C1 segment of cervical spinal cord (tissue), 14 donors: ENCODE measurements at places on chromosomes 2 and 18.

- no peak for DNase-seq
Measured at GRCh38 chr2:191835539-191836350, 11.1 kb downstream of the CAVIN2 start.

DNA sequence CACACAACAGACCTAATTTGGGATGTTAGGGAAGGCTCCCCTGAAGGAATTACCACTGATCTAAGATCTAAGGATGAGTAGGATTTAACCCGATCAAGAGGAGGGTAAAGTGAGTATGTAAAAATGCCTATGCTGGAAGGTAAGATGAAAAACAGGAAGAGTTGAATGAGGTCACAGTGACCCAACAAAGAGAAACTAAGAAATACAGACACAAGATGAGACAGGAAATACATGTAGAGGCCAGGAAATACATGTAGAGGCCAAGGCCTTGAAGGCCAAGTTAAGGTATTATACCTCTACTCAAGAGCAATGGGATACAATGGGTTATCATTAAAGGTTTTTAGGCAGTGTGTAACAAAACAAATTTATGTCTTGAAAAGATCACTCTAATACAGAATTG is 131.6 kb upstream of the TANK start:
- no peak for DNase-seq

- DNase-seq, result no peak
Measured at GRCh38 chr2:140288213-140288612, 1508.0 kb upstream of the NXPH2 start.

DNA sequence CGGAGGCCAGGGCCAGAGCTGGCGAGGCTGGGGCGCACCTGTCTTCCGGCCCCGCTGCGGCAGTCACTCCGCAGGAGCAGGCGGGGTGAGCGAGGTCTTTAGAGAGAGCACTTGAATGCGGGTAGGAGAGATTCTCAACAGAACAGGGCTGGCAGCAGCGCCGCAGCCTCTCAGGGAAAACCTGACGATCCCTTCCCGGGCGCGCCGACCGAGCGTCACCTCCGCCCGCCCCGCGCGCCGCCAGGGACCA is 526 bp downstream of the PRKRA start:
- DNase-seq, result no peak

GRCh38 chr2:136363900-136364299 is 246.0 kb upstream of the CXCR4 start:
- no peak for DNase-seq

GRCh38 chr18:45165871-45166270 is 449.4 kb upstream of the SLC14A2 start:
- DNase-seq, result no peak

DNA sequence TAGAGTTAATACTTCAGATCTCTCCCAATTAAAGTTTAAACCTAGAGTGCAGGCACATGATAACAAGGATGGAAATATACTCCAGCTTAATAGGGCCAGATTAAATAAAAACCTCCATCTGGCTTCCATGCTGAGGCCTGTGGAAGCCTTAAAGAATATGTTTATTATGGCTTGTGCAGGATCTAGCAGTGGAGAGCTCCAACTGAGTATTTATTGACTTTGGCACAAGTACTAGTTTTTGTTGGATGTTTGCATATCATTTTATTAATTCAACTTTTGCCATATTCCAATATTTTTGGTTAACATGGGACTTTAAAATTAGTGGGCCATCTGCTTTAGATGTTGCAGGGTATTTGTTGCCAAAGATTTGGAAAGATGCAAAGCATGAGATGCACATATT is 860.4 kb upstream of the SOX11 start:
- DNase-seq, result no peak

- no peak for DNase-seq
Measured at GRCh38 chr2:181553244-181553643, 96.1 kb downstream of the ITGA4 start.

- no peak for DNase-seq
Measured at GRCh38 chr2:45678791-45679348, 27.4 kb downstream of the PRKCE start.

GRCh38 chr2:60071490-60071831 is 482.0 kb downstream of the BCL11A start:
- no peak for DNase-seq

GRCh38 chr2:28976584-28976983 is 4.5 kb upstream of the TOGARAM2 start:
- DNase-seq, result no peak

GRCh38 chr2:35891936-35892335 is 463.6 kb upstream of the CRIM1 start:
- DNase-seq, result no peak

GRCh38 chr2:145464866-145465265 is 944.9 kb upstream of the ZEB2 start:
- no peak for DNase-seq

- no peak for DNase-seq
Measured at GRCh38 chr18:22639561-22639960, 221.8 kb upstream of the CTAGE1 start.

DNA sequence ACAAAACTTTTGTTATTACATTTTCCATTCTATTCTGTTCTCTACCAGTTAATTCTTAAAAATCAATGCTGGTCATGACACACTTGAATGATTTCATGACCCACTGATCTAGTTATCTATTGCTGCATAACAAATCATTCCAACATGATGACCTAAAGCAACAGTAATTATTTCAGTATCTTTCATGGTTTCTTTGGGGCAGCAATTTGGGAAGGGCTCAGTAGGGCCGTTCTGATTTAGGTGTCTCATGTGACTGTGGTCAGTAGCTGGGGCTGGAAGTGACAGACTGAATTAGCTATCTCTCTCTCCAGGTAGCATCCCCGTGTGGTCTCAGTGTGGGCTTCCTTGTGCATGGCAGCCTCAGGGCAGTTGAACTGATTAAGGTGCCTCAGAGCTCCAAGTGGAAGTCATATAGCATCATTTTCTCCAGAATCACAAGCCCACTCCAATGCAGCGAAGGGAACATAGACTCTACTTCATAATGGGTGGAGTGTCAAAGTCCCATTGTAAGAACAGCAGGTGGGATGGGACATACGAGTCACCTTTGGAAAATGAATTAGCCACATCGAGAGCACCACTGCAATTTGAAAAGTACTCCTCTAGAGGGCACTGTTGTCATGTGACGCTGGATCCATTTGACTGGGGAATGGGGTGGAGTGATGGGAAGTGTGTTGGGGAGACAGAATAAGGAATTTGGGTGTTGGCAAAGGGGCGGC is 39.1 kb upstream of the FAM136A start:
- DNase-seq, result peak; percentile 9

DNA sequence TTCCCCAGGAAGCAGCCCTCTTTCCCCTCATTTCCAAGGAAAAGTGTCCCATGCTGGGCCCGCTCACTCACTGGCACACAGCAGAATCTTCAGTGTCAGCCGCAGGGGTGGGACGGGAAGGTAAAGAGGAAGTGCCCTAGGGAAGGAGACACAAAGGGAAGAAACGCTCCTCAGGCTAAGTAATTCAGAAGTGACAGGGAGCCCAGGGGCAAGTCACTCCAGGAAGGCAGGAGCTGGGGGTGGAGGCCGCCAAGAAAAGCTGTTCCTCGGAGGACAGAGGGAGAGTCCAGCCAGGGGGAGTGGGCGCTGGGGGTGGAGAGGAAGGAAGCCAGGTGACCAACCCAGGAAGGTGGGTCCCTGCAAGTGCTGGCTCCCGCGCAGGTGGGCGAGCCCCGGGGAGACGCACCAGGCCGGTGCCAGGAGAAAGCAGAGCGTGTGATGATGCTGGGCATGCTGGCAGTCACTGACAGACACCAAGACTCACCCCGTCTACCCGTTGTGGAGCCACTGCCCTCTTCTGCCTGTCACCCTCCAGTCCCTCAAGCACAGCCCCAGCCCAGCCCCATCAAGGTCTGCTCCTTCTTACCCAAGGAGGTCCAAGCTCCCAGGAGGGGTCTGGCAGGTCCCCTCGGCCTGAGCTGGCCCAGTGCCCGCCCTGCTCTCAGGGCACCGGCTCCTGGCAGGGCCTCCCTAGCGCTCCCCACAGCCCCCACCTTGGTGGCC is 21.7 kb downstream of the HDAC4 start:
- DNase-seq, result no peak

- peak; percentile 31 for DNase-seq
Measured at GRCh38 chr2:102251042-102251848, 60.1 kb upstream of the IL1RL1 start.

DNA sequence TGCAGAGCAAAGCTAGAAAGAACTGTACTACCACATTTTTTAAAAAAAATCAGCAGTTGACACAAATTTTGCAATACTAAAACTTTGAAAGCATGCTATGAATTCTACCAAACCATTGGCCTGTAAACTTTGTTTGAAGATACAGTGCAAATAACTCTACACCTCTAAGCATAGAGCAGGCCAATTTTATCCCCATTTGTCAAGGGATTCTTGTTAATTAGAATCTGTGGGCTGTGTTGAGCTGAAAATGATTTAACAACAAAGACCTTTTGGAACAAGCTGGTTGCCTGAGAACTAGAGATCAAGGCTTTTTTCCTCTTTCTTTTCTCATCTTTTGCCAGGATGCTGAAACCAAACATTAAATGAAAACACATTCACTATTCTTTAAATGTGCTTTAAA is 886.0 kb upstream of the CDH2 start:
- DNase-seq, result no peak

DNA sequence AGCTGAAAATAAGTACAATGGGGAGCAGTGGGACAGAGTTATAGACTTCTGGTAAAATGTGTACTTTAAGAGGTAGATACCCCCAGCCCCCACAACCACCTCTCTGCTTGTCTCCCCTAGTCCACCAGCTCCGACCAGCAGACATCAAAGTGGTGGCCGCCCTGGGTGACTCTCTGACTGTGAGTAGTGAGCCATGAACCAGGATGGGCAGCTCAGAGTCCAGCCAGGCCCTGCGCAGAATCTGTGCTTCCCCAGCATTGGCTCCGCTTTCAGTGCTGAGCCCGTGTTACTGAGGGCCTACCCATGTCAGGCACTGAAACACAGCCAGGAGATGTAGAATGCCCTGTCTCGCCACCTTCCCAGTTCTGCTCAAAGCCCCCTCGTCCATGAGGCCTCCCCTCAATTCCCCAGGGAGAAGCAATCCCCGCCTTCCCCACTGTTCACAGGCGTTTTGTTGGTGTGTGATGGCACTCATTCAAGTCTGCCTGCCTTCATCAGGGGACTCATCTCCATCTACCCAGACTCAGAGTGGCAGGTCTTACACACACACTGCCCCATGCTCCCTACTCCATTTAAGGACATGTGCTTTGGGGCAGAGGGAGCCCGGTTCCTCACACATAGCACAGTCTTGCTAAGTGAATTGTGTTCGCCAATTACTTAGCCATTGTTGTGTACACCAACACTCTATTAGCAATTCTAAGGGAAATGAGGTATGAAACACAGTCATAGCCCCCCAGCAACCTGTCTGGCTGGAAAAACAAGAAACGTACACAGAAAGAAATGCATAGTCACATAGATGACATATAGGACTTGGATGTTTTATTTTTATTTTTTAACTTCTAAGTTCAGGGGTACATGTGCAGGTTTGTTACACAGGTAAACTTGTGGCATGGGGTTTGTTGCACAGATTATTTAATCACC is 122.6 kb downstream of the PLB1 start:
- DNase-seq, result no peak

- DNase-seq, result no peak
Measured at GRCh38 chr2:40282428-40282827, 169.5 kb downstream of the SLC8A1 start.

GRCh38 chr2:191870744-191871143 is 23.9 kb upstream of the CAVIN2 start:
- no peak for DNase-seq

GRCh38 chr2:6352247-6352646 is 513.5 kb downstream of the CMPK2 start:
- DNase-seq, result no peak

DNA sequence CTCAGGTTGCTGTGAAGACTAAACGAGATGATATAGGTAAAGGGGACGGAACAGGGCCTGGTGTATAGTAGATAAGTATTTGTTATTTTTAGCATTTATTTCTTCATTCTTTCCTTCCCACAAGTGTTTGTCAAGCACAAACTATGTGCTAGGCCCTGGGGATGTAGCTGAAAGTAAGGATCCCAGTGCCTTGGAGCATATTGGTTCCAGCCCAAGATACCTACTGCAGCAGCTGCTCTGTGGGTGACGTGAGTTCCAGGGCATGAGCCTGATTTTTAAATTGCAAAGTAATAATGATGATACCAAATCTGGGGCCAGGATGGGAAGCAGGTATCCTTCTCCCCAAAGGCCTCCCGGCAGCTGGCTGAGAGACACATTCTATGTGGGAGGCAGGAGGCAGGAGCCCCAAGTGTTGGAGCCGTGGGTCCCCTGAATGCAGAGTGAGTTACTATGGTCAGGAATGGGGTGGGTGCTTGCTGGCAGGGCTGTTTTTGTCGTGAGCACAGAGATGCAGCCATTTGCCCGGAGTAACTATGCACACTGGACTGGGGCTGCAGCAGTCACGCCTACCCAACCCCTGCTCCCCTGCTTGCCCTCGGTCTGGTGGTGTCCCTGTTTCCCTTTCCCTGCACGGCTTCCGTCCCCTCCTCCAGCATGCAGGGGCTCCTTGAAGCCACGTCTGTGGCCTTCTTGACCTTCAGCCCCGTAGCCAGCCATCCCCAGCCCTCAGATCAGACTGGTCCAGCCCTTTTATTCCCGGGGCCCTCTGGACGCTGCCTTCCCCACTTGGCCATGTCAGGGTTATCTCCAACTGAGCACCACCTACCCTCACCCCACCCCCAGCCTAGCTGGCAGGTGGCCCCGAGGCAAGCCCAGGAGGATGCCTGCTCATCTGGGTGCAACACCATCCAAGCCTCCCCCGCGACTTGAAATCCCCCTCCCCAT is 52.4 kb downstream of the INHBB start:
- DNase-seq, result no peak

DNA sequence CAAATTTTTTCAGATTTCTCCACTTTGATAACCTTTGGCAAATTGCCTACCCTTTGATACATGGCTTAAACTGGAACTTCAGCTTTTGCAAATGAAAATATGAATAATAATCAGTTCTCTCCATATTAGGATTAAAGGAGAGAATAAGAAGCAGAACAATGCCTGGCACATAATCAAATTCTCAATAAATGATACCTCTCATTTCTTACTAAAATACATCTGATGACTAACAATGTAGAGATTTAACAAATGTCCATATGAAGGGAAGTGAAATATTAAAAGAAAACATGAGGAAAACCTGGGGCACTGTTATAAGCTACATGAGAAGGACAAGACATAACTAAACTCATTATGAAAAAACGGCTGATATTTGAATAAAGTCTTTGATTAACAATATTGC is 1103.6 kb downstream of the LRP1B start:
- no peak for DNase-seq

- DNase-seq, result no peak
Measured at GRCh38 chr18:49639643-49640391, 78.0 kb downstream of the LIPG start.

GRCh38 chr2:201673546-201673945 is 24.9 kb downstream of the MPP4 start:
- no peak for DNase-seq

- no peak for DNase-seq
Measured at GRCh38 chr18:57784034-57784800, 18.9 kb downstream of the ATP8B1 start.

- DNase-seq, result no peak
Measured at GRCh38 chr2:150710916-150711315, 223.4 kb upstream of the RND3 start.

- no peak for DNase-seq
Measured at GRCh38 chr2:120842456-120843439, 107.1 kb downstream of the GLI2 start.

- DNase-seq, result no peak
Measured at GRCh38 chr18:47150824-47151366, 595 bp upstream of the HDHD2 start.
